ENCODE measurements at places on chromosomes 16 and 17.

DNA sequence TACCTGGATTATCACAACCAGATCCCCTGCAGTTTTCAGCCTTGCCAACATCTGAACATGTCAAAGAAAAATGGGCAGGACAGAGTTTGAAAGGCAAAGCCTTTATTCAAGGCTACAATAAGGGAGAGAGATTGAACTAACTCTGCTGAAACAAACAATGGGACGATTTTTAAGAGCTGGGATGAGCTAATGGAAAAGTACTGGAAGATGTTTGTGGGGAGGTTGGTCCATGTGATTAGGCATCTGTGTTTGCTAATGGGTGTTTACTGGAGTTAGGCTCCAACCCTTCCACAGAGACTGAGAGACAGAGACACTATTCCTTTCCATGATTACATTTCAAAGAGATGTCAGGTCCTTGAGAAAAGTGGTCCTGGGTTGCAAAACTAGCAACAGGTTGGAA is 35.0 kb upstream of the HSBP1 start:
- no peak for DNase-seq
- H3K36me3 ChIP-seq: no peaks in the 10 kb centered on the region
- H3K4me1 ChIP-seq: no peaks in the 10 kb centered on the region
- H3K4me3 ChIP-seq: no peak overlapping the region
- H3K27me3 ChIP-seq: no peaks in the 10 kb centered on the region
- H3K27ac ChIP-seq: no peak overlapping the region

DNA sequence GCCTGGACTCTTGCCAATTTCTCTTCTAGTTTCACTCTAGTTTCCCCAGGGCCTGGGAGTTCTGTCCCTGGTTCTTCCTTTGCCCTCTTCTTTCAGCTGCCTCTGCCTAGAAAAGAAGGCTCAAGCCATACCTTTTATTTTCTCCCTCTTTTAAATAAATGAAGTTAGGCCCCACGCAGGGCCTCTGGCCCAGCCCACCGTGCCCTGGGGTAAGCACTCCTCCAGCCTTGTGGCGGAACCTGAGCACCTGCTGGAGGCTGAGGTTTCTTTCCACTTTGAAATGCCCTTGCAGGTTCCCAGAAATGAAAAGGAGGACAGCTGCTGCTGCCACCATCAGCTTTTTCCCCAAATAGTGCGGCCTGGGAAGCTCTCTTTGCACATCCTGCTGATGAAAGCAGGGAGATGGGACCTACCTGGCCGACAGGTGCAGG is 139.4 kb downstream of the CCDC182 start:
- DNase-seq: no peak
- H3K27me3 ChIP-seq: no peaks in the 10 kb centered on the region
- H3K27ac ChIP-seq: peak overlapping the region; percentile 47
- peak overlapping the region; percentile 13 for H3K4me3 ChIP-seq
- peaks cover 84% of the 10 kb centered on the region for H3K4me1 ChIP-seq
- H3K36me3 ChIP-seq: no peaks in the 10 kb centered on the region

DNA sequence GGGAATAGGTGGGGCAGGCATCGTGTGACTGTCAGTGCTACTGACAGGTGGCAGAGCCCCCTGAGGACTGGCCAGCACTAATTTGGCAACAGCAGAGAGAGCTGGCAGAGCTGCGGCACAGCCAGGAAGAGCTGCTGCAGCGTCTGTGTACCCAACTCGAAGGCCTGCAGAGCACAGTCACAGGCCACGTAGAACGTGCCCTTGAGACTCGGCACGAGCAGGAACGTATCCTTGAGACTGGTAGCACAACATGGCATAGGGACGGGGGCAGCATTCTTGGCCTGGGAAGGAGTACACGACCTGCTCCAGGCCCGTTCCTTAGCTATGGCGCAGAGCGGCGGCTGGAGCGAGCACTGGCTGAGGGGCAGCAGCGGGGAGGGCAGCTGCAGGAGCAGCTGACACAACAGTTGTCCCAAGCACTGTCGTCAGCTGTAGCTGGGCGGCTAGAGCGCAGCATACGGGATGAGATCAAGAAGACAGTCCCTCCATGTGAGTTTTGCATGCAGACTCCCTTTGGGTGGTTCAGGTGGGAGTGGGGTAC is 3.0 kb upstream of the NRN1L start:
- no peaks in the 10 kb centered on the region for H3K4me1 ChIP-seq
- DNase-seq: no peak
- H3K27me3 ChIP-seq: no peaks in the 10 kb centered on the region
- H3K4me3 ChIP-seq: no peak overlapping the region

- H3K4me3 ChIP-seq: no peak overlapping the region
- H3K27ac ChIP-seq: no peak overlapping the region
- no peaks in the 10 kb centered on the region for H3K4me1 ChIP-seq
These were observed 102.2 kb upstream of the HLF start for GRCh38 chr17:55162556-55162946.

DNA sequence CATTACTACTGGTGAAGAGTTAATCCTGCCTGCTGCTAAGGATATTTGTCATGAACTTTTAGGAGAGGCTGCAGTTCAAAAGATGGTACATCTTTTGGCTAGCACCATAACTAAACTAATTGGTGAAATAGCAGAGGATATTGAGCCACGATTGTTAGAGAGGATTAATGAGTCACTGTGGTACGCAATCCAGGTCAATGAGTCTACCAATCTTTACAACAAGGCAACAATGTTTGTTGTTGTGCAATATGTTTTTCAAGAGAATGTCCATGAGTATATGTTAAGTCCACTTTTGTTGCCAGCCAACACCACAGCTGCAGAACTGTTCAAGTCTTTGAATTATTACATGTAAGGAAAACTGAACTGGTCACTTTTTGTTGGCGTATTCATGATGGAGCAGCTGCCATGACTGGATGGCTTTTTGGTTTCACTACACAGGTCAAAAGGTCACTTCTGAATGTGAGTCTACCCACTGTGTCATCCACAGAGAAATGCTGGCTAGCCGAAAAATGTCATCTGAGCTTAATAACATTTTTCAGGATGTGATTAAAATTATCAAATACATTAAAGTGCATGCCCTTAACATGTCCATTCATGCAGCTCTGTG is 402.6 kb upstream of the KIF2B start:
- no peaks in the 10 kb centered on the region for H3K36me3 ChIP-seq
- H3K4me3 ChIP-seq: no peak overlapping the region
- no peaks in the 10 kb centered on the region for H3K4me1 ChIP-seq
- DNase-seq: no peak

DNA sequence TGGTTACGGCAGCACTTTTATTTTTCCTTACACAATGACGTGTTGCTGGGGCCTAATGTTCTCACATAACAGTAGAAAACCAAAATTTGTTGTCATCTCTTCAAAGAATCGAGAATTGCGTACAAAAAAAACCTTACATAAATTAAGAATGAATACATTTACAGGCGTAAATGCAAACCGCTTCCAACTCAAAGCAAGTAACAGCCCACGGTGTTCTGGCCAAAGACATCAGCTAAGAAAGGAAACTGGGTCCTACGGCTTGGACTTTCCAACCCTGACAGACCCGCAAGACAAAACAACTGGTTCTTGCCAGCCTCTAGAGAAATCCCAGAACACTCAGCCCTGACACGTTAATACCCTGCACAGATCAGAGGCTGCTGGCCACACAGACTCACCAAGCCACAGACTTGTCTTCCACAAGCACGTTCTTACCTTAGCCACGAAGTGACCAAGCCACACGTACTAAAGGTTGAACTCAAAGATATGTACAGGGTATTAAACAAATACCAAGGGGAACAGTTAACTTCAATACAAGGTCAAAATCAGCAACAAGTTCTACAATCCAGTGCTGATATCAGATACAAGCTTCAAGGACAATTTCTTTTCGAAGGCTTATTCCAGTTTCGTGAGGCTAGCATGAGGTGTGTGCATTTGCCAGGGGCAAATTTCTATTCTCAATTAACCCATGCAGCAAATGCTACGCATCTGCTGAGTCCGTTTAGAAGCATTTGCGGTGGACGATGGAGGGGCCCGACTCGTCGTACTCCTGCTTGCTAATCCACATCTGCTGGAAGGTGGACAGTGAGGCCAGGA is 2.4 kb downstream of the ACTG1 start:
- peak overlapping the region; percentile 98 for H3K4me3 ChIP-seq
- H3K4me1 ChIP-seq: peaks cover 49% of the 10 kb centered on the region
- peaks cover 35% of the 10 kb centered on the region for H3K36me3 ChIP-seq

GRCh38 chr17:7853691-7854038 is 1.2 kb upstream of the TMEM88 start:
- no peaks in the 10 kb centered on the region for H3K27me3 ChIP-seq
- no peak overlapping the region for H3K4me3 ChIP-seq
- H3K36me3 ChIP-seq: peaks cover 34% of the 10 kb centered on the region
- H3K4me1 ChIP-seq: peaks cover 53% of the 10 kb centered on the region
- DNase-seq: no peak

DNA sequence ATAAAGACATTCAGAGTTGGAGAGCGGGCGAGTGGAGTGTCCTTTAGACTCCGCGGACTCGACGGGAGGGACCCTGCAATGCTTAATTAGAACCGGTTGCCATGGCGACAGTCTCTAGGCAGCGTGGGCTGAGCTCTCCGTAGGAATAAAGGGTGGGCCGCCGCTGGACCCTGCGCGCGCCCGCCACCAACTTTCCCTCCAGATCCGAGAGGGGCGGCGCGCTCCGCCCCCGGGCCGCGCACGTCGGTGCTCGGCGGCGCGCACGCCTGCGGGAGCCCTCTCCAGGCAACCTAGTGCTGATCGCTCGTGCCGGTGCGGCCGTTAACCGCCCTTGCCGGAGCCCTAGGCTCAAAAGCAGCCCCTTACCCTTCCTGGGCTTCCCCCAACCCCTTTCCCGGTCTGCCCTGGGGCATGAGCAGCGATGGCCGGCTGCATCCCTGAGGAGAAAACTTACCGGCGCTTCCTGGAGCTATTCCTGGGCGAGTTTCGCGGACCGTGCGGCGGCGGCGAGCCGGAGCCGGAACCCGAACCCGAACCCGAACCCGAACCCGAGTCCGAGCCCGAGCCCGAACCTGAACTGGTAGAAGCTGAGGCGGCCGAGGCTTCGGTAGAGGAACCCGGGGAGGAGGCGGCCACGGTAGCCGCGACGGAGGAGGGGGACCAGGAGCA is at the start of gene PPM1E:
Gene PPM1E, plus strand, starts transcription at position 278 of the 669 bp plus-strand sequence.
- H3K27me3 ChIP-seq: peaks cover 46% of the 10 kb centered on the region
- H3K36me3 ChIP-seq: no peaks in the 10 kb centered on the region
- peaks cover 14% of the 10 kb centered on the region for H3K4me1 ChIP-seq
- peak within 1 kb of the TSS; percentile 67 for H3K4me3 ChIP-seq

- H3K4me3 ChIP-seq: no peak overlapping the region
- H3K27me3 ChIP-seq: no peaks in the 10 kb centered on the region
- H3K27ac ChIP-seq: no peak overlapping the region
- DNase-seq: no peak
- H3K4me1 ChIP-seq: no peaks in the 10 kb centered on the region
These were observed 116.5 kb upstream of the ADAMTS18 start for GRCh38 chr16:77551357-77551756.

DNA sequence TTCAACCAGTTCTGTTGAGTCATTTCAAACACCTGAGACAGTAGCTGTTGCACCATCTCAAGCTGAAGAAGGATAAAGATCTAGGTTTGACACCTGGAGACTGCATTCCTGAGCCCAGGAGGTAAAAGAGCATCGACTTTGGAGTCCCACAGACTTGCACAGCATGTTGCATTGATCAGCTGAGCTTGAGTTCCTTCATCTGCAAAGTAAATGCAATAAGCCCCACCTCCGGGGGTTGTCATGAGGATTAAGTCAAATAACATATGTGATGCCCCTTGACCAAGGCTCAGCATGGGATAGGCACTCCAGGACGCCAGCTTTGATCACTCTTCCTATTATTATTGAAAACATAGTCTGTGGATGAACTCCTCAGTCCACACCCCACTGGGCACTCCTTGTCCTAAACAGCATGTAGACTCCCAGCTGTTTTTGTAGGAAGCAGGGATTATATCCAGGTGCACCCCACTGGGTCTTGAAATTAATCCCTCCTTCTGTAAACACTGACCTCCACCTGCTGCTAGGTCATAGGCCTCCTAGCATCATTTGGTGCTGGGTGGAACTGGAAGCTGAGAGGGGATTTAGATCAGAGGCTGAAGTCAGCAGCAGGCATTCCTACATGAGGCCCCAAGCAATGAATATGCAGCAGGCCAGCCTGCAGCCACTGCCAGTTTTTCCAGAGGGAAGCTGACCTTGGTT is 259.0 kb downstream of the HS3ST4 start:
- H3K36me3 ChIP-seq: no peaks in the 10 kb centered on the region
- no peak overlapping the region for H3K27ac ChIP-seq
- no peaks in the 10 kb centered on the region for H3K4me1 ChIP-seq
- no peak for DNase-seq
- no peak overlapping the region for H3K4me3 ChIP-seq
- peaks cover 9% of the 10 kb centered on the region for H3K27me3 ChIP-seq

DNA sequence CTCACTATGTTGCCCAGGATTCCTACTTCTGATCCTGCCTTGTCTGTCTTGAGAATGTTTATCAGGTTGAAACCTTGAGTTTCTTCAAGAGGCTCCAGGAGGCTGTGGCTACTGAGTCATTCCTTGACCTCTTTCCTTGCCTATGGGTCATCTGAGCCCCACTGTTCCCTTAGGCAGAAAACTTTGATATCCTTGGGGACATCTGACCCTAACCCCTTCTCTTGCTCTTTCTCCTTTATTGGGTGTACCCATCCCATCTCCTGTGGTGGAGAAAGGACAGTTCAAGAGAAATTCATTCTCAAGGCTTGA is 12.5 kb downstream of the ARL4D start:
- no peaks in the 10 kb centered on the region for H3K4me1 ChIP-seq
- H3K27me3 ChIP-seq: no peaks in the 10 kb centered on the region
- no peak for DNase-seq
- no peak overlapping the region for H3K4me3 ChIP-seq

DNA sequence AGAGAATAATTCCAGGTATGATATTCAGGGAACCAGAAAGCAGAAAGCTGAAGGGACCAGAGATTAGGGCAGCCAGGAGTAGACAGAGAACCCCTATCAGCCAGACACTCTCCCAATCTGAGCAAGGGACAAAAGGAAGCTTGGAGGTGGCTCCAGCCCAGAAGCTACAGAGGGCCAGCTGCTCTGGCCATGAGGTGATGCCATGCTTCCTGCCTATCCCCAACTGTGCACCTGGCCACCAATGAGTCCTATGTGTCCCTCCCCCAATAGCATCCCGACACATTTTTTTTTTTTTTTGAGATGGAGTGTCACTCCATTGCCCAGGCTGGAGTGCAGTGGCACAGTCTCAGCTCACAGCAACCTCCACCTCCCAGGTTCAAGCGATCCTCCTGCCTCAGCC is 30.0 kb downstream of the NSMCE1 start:
- H3K36me3 ChIP-seq: peaks cover 4% of the 10 kb centered on the region
- no peak overlapping the region for H3K4me3 ChIP-seq
- H3K27ac ChIP-seq: peak overlapping the region; percentile 42
- H3K27me3 ChIP-seq: no peaks in the 10 kb centered on the region
- no peak for DNase-seq

- DNase-seq: no peak
- H3K27ac ChIP-seq: no peak overlapping the region
- peaks cover 31% of the 10 kb centered on the region for H3K4me1 ChIP-seq
- H3K36me3 ChIP-seq: no peaks in the 10 kb centered on the region
- no peak overlapping the region for H3K4me3 ChIP-seq
- peaks cover 51% of the 10 kb centered on the region for H3K27me3 ChIP-seq
These were observed 2.2 kb downstream of the ETV4 start for GRCh38 chr17:43543771-43544575.

DNA sequence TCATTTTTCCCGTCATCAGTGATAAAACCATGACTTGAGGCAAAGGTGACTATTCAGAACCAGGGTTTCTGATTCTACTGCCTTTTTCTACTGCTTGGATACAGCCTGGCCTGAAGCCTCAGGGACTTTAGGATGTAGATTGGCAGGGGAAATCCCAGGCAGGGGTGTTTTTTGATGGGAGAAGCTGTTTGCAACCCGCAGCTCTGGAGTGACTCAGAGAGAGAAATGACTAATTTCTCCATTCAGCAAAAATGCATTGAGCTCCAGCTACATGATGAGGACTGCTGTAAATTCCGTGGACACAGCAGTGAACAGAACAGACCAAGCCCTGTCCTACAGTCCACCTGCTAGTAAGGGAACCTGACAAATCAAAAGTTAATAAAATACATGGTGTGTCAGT is 560.6 kb downstream of the CDH13 start:
- H3K27ac ChIP-seq: no peak overlapping the region
- no peaks in the 10 kb centered on the region for H3K36me3 ChIP-seq
- H3K27me3 ChIP-seq: no peaks in the 10 kb centered on the region
- no peaks in the 10 kb centered on the region for H3K4me1 ChIP-seq
